ENCODE measurements at places on chromosomes 6 and 20.

DNA sequence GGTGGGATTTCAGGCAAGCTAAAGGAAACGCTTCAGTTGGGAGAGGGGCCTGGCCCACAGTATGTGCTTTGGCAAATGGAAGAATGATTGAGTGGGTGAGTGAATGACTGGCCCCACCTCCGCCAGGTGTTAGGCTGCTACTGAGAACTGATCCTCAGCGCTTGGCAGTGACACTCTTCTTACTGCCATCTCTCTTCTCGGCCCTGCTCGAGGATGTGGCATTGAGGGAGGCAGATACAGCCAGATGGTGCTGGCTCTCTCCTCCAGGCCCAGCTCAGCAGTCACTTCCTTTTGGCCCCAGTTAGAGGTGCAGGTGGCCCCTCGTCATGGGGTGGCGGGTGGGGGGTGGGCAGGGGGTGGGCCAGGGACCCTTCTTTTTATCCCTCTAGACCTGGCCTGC, 38.9 kb upstream of the KCNK5 start:
- DNase-seq, result no peak

GRCh38 chr6:126967296-126968005, 151.0 kb upstream of the RSPO3 start:
- DNase-seq, result no peak

DNA sequence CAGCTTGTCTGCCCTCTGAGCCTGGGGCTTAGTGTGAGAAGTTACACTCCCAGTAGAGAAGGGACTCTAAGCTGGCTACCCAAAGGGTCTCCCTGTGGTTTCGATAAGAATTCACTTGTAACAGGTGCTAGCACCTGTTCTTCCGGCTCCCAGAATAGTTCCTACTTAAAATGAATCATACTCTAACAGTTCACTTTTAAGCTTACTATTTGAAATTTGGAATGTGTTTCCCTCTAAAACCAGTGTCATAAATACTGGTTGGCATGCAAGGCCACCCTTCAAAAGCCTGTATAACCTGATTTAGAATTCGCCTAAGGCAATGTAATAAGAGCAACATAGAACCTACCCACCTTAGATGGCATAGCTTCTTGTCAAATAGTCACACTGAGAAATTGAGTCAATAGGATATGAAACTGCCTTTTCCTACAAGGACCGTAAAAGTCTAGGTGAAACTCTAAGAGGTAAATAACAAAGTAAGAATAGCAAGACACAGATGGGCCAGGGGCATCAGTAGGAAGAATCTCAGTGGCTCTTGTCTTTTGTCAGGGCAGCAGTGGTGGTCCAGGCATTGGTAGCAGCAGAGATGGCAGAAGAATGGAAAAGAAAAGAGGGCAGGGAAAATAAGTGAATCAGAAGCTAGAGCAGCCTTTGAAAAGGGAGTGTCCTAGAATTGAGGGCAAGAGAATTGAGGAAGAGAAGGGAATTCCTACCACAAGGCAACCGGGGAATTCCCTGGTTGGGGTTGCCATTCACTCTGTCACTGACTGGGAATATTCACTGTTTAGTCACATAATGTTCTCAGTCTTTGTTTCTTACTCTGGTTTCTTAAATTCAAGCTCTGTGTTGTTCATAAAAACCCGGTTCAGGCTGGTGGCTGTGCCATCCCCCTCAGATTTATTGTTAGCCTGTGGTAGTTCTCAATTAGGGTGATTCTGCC, 91.5 kb downstream of the HIVEP2 start:
- no peak for DNase-seq

GRCh38 chr6:51738614-51739013, 348.8 kb downstream of the PKHD1 start:
- DNase-seq, result no peak

- DNase-seq, result no peak
These were observed 6.0 kb upstream of the PRL start for GRCh38 chr6:22302838-22303237.

- no peak for DNase-seq
These were observed 372.1 kb upstream of the HS3ST5 start for GRCh38 chr6:114714836-114715507.

- DNase-seq, result no peak
These were observed 181.9 kb downstream of the GMPR start for GRCh38 chr6:16420337-16420714.

GRCh38 chr20:5770231-5770986, 20.2 kb downstream of the SHLD1 start:
- no peak for DNase-seq

- DNase-seq, result no peak
These were observed 11.2 kb downstream of the ITCH start for GRCh38 chr20:34374209-34374760.

DNA sequence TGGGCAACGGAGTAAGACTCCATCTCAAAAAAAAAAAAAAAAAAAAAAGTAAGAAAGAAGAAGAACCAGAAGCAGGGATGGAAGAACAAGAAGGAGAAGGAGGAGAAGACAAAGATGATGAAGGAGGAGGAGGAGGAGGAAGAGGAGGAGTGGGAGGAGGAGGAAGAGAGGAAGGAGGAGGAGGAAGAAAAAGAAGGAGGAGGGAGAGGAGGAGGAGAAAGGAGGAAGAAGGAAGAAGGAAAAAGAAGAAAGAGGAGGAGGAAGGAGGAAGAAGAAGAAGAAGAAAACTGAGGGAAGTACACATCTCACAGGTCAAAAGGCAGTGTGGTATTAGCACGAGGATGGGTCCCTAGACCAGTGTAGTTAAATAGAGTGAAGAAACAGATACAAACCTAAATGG, 65.1 kb upstream of the SCAF8 start:
- no peak for DNase-seq

GRCh38 chr20:1823450-1823844, 71.8 kb upstream of the SIRPA start:
- DNase-seq, result no peak

- no peak for DNase-seq
These were observed 74.4 kb upstream of the FBXL4 start for GRCh38 chr6:99022039-99022609.

DNA sequence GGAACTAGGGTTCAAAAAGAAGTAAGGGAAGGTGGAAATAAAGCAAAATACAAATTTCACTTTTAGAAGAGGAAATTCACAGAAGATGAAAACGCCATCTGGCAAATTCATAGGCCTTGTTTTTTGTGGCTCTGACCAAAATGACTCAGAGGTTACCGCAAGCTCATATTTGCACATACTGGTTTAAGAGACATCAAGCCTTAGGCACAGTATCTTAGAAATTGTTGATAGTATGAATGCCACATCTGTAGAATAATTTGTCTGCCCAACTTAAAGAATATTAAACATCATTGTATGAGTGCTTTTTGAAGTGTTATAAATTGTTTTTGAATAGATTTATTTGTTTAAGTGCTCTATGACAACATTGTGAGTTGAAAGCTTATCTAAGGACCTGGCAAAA, 10.6 kb downstream of the TAAR1 start:
- DNase-seq, result no peak

GRCh38 chr20:36181934-36182603, 27.5 kb downstream of the EPB41L1 start:
- no peak for DNase-seq

DNA sequence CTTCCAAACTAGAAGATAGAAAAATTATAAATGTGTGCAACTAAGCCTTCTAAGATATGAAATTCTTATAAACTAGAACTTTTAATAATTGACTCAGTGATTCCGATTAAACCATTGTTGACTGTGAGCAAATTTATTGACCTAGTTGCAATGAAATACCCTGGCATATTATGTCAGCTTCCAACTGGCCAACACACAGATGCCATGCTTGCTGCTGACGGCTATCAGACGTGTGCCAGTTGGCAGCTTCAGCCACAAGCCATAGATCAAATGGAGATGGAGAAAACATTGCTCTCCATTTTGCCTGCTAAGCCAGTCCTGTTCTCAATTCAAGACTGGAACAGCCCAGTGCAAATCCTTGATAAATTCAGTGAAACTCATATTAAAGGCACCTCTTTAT, 101.7 kb upstream of the HDGFL1 start:
- no peak for DNase-seq

GRCh38 chr6:123808556-123808955, 4.9 kb downstream of the NKAIN2 start:
- DNase-seq, result no peak

DNA sequence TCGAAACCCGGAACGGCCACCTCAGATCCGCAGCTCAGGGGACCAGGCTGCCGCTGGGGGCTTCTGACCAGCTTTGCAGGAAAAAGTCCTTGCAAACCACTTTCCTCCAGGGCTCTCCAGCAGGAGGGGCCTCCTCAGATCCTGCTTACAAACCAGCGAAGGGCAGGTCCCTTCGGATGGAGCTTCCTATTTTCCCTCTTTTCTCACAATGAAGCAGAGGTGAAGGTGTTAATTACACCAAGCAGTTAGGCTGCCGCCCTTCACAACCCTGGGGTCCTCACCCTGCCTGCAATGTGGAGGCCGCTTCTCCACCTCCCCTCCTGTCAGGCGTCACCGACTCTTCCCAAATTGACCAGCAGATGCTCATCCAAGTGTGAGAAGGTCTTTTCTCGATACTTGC, 5.7 kb downstream of the ARHGAP40 start:
- DNase-seq, result no peak

GRCh38 chr20:46787991-46788762, 78.7 kb downstream of the SLC2A10 start:
- DNase-seq, result no peak

GRCh38 chr6:30260036-30260504, 46.9 kb upstream of the TRIM26 start:
- no peak for DNase-seq

DNA sequence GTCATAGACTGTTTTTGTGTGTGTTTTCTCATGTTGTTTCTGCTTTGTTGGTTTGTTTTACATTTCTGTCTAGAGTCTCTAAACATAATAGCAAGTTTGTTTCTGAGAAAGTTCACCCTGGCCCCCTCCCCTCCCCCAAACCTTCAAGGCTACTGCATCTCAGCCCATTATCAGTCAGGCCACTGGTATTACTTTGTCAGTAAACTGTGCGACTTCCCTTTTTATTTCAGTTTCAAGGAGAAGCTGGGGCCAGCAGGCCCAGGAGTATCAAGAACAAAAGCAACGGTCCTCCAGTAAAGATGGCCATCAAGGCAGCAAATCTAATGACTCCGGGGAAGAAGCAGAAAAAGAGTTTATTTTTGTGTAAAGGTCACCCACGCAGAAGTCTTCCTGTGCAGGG, 32.8 kb upstream of the SCGN start:
- DNase-seq, result no peak

DNA sequence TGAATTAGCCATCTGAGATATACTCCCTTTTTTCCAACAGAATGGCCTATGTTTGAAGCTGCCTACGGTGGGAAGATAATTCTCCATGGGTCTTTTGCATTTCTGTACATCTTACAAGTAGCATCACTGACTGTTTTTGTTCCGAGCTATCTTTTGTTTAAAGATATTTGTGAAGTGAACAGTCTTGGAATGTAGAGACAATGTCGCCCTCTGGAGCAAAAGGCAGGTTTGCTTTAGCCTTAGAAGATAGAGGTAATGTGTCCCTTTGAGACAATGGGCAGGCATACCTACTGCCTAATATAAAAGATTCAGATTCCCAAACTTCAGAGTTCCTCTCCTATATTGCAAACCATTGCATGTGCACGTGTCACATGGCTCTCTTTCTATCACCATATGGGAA, 347.8 kb upstream of the CNR1 start:
- DNase-seq, result no peak

GRCh38 chr6:53818858-53819609, 24.2 kb downstream of the LRRC1 start:
- DNase-seq, result no peak
